HS-27A (cell line): ENCODE measurements at places on chromosomes 3 and 15.

GRCh38 chr3:47865192-47865591, 62.3 kb downstream of the DHX30 start:
- no peak for DNase-seq

GRCh38 chr3:51958603-51959521, 3.7 kb downstream of the GPR62 start:
- DNase-seq: no peak

DNA sequence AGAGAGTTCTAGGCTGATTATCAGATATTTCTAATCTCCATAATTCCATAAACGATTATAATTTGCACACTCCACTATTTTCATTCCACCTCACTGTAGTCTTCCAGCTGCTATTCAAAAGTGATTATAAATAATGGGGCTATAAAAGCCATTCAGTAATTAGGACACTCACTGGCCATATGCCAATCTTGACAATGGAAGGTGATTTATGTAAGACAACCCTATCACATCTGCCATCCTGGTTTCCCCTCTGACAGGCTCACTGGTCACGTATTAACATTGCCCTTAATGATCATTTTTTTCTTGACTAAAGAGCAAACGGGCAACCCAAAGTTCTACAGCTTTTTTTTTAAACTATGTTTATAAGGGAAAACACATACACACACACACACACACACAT, 402.4 kb downstream of the MAGI1 start:
- no peak for DNase-seq

DNA sequence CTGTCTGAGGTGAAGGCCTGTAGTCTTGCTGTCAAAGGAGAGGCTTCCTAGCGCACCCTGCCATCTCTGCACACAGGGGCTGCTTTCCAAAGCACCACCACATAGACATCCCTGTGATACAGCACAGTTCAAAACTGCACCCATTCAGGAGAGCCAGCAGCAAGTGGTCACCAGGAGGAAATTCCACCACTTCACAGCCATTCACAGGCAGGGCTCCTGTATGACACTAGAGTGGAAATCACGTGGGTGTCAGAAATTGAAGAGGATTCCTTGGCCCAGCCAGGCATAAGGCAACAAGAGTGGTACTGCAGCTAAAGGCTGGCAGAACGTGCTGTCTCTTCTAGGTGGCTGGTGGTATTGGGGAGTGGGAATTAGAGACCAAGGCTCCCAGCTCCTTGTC, 102.8 kb downstream of the RFTN1 start:
- DNase-seq: no peak

GRCh38 chr3:183991403-183991802, 26.3 kb downstream of the ABCC5 start:
- no peak for DNase-seq

DNA sequence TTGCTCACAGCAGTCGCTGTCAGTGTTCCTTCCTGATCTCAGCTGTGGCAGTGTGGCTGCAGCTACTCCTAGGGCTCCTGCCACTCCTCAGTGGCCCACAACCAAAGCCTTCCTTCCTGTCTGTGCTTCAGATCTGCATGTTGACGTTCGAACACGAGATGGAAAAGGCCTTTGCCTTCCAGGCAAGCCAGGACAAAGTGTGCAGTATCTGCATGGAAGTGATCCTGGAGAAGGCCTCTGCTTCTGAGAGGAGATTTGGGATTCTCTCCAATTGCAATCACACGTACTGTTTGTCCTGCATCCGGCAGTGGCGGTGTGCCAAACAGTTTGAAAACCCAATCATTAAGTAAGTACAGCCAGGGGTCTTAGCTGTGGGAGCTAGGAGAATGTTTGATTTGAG, 17.8 kb downstream of the MKRN2 start:
- DNase-seq: no peak

DNA sequence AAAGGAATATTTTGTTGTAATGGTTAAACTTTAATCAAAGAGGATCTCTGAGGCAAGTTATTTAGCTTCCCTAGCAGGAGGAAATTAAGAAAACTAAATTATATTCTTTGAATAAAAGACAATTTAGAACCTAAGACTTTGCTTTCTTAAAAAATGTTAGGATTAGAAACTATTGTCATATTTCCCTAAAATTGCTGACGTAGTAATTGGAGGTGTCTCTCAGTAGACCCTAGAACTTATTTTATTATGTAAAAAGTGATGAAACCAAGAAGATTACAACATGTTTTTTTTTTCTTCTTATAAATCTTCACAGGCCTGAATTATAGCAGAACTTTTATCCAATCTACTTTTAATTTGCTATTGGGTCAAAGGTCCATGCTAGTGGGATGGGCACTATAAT, 363.3 kb upstream of the THRB start:
- no peak for DNase-seq
